ENCODE measurements at places on chromosomes 6 and 20. TPM values are rescaled to one million over a fixed set of nuclear protein-coding genes. Genes with fewer than 3 reads are reported as not detected.

The GHRH gene
- total RNA-seq, result not detected

The TCP11 gene
- total RNA-seq, result not detected

The PHACTR2 gene
- 74.7 TPM for total RNA-seq

The KCNS1 gene
- not detected for total RNA-seq

The ATAT1 gene
- total RNA-seq, result 5.6 TPM

The MAS1 gene
- under 0.01 TPM for total RNA-seq

The OR11A1 gene
- not detected for total RNA-seq

The HLA-DMA gene
- total RNA-seq, result 1.6 TPM

The DACT2 gene
- 0.98 TPM for total RNA-seq

Data from fibroblast of the aortic adventitia (primary cell).